Chondrocyte (in vitro differentiated cells): ENCODE measurements at places on chromosomes 11 and 22.

GRCh38 chr11:19394525-19395016 is 153.8 kb upstream of the E2F8 start:
- no peak for DNase-seq

DNA sequence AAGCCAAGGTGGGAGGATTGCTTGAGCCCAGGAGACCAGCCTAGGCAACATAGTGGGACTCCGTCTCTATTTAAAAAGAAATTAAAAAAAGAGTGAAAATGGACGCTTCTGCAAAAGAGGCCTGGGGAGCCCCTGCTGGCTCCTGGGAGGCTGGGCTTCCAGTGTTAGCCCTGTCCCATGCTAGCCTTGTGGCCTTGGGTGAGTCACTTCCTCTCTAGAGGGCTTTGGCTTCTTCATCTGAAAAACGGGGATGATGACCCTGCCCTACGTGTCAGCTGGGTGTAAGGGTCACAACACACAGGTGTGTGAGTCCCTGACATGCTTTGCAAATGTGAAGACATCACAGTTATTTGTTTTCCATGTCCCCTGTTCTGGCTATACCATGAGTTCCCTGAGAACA is 32.8 kb downstream of the FAM227A start:
- DNase-seq, result no peak

DNA sequence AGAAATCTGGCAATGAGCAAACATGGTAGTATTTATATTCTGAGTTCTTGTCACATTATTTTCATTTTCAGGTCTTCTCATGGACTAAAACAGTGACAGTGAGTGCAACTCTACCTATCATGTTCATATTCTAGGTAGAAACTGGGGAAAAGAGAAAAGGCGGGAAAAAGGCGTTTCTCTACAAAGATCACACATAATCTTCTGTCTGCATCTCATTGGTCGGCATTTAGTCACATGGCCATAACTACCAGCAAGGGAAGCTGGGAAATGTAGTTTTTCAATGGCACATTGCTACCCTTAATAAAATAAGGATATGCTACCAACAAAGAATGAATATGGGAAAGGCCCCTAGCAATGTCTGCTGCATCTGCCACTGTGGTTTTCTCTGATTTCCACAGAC is 57.6 kb upstream of the B3GAT1 start:
- no peak for DNase-seq

- DNase-seq, result no peak
Observed at GRCh38 chr22:25895678-25896077, 153.7 kb downstream of the MYO18B start.

- no peak for DNase-seq
Observed at GRCh38 chr22:26665813-26666231, 8.4 kb downstream of the MIAT start.

GRCh38 chr11:133824593-133824992 is 20.7 kb downstream of the SPATA19 start:
- DNase-seq, result no peak

GRCh38 chr11:21295508-21295907 is 626.1 kb downstream of the NELL1 start:
- DNase-seq, result no peak
